ENCODE measurements at places on chromosomes 3 and 15. TPM values are rescaled to one million over a fixed set of nuclear protein-coding genes. Genes with fewer than 3 reads are reported as not detected.

The FAM3D gene
- not detected for total RNA-seq

The CMTM8 gene
- 1.1 TPM for total RNA-seq

The SLC12A8 gene
- 2.0 TPM for total RNA-seq

The WDR49 gene
- not detected for total RNA-seq

The HIGD2B gene
- not detected for total RNA-seq

DNA sequence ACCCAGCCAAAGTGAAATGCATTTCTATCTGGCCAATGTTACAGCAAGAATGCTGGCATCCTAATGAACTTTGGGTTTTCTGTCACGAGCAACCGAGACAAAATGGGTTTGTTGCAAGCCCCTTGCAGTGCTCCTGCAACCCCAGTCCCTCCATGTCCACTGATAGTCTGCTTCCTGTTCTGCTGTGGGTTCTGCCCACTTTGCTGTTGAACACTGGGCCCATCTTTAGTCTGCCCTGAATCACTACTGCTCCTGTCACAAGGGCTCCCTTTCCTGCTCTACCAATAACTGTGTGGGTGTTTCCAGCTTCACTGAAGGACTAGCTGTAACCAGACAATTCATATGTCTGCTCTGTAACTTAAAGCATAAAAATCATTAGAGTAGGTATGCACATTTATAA, 12.7 kb upstream of the OXSR1 start:
- DNase-seq: no peak

- DNase-seq: peak; percentile 31
Observed at GRCh38 chr15:40333922-40334492, 6.7 kb downstream of the CCDC9B start.

- DNase-seq: no peak
Observed at GRCh38 chr15:80246425-80246894, 5.6 kb downstream of the CTXND1 start.

- DNase-seq: no peak
Observed at GRCh38 chr15:56772868-56773639, 39.7 kb upstream of the ZNF280D start.
